ENCODE measurements at places on chromosomes 6 and 20.

GRCh38 chr6:156801712-156802111, 24.5 kb downstream of the ARID1B start:
- DNase-seq = no peak

DNA sequence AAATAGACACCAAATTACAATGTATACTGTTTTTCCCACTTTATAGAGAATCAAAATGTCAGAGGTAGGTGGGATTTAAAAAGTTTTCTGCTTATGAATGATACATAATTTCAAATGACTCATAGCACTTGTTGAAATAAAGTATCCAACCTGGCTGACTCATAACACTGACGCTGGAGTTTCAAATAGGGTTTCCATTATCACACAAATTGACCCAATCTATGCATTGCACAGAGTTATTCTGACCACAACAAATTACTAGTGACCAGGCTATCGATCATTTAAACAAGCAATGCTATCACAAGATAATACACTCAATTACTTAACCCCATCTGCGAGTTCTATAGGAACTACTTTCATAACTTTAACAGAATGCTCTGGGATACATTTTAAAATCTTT, 31.9 kb upstream of the PRELID3B start:
- no peak for DNase-seq

GRCh38 chr6:138485005-138485545, 14.2 kb downstream of the NHSL1 start:
- peak; percentile 62 for DNase-seq

DNA sequence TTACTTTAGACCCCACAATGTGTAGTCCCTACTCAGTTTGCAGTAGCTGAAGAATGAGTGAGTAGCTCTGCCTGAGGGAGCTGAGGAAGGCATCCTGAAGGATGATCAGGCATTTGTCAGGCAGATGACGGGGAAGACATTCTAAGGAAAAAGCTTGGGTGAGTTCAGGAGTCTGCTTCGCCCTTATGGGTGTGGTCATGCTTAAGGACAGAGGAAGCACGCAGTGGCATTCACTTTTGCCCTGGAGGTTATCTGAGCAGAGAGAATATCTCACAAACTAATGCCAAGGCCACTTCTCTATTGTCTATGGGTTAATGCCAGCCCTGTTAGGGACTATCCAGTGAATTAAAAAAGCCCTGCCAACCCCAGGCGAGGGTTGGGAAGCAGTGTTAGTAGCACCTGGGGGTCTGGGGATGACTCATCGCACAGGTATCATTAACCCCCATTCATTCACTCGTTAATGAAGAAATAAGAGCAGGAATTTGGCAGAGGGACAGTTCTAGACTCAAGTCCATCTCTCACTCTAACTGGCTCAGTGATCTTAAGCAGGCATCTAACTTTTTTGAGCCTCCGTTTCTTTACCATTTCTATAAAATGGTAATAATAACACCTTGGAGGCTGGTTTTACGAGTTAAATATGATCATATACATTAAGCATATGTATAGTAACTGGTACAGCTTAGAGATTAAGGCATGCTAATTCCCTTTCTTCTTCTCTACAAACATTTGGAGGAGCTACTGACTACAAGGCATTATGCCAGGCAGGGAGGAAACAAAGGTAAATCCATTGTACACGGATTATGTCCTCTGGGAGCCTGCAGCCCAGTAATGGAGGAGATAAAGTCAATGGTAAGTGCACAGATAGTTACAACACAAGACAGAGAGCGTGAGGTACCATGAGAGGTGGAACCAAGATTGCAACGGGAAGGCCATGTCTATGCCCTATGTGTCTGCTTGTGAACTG, 93.2 kb upstream of the AKIRIN2 start:
- DNase-seq = no peak

GRCh38 chr6:23173234-23173633, 603.9 kb downstream of the HDGFL1 start:
- DNase-seq = no peak
